ENCODE measurements at places on chromosomes 11 and 22. TPM values are rescaled to one million over a fixed set of nuclear protein-coding genes. Genes with fewer than 3 reads are reported as not detected.

OSBPL5 gene
- polyA plus RNA-seq: 24.1 TPM

NAALADL1 gene
- 6.3 TPM for polyA plus RNA-seq

SLC22A8 gene
- polyA plus RNA-seq: not detected

LRRC74B gene
- not detected for polyA plus RNA-seq

SUSD2 gene
- 1.6 TPM for polyA plus RNA-seq

- DNase-seq: no peak
Measured at GRCh38 chr11:96704847-96705246, 315.0 kb downstream of the JRKL start.

DNA sequence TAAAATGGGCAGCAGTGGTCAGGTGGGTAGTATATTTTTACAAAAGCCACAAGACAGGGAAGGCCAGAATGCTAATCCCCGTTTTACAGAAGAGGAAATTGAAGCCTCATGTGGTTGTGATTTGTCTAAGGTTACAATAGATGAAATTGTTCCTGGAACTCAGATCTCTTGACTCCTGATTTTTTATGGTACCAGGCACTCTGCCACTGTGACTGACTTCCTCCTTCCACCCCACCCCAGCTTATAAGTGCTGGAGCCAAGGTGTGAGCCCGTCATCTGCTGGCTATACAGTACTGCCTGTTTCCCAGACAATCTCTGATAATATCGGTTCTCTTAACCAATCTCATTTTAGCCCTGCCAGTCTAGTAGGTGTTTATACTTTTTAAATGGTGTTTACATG is 1.9 kb downstream of the SLC5A1 start:
- no peak for DNase-seq

- DNase-seq: no peak
Measured at GRCh38 chr22:38612217-38613006, 42.4 kb upstream of the DMC1 start.

- no peak for DNase-seq
Measured at GRCh38 chr11:75800728-75801361, 14.2 kb upstream of the UVRAG start.

GRCh38 chr11:124825876-124826275 is 25.7 kb upstream of the MSANTD2 start:
- no peak for DNase-seq

- peak; percentile 59 for DNase-seq
Measured at GRCh38 chr11:128725630-128726319, 31.9 kb downstream of the FLI1 start.

DNA sequence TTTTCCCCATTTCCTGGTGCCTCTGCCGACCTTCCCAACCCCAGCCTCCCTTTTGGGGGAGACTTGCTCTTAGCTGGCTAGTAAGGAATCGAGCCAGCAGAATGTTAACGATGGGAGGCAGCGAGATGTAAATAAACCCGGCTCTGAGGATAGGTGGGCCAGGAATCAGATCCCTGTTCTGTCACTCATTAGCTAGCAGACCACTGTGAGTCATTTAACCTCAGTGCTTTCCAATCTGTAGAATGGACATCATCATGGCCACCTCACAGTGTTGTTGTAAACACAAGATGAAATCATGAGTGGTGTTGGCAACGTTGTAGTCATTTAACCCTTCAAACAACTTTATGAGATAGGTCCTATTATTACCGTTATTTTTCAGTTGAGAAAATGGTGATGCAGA is 208.6 kb downstream of the KIRREL3 start:
- DNase-seq: peak; percentile 49

DNA sequence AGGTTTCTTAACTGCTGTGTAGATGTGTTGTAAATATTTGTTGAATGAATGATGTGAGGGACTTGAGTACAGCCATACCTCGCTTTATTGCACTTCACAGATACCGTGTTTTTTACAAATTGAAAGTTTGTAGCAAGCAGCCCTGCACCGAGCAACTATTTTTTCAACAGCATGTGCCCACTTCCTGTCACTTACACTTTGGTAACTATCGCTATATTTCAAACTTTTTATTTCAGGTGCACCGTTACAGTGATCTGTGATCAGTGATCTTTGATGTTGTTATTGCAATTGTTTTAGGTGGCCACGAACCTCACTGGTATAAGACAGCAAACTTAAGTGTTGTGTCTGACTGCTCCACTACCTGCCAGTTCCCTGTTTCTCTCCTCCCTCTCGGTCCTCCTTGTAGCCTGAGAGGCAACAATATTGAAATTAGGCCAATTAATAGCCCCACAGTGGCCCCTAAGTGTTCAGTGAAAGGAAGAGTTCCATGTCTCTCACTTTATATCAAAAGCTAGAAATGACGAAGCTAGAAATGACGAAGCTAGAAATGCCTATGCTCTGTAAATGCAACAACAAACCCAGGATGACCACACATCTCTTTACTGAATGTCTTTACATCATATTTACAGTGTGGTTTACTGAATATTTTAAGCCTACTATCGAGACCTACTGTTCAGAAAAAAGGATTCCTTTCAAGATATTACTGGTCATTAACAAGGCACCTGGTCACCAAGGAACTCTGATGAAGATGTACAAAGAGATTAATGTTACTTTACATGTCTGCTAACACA is 1.0 kb downstream of the SFI1 start:
- DNase-seq: no peak

DNA sequence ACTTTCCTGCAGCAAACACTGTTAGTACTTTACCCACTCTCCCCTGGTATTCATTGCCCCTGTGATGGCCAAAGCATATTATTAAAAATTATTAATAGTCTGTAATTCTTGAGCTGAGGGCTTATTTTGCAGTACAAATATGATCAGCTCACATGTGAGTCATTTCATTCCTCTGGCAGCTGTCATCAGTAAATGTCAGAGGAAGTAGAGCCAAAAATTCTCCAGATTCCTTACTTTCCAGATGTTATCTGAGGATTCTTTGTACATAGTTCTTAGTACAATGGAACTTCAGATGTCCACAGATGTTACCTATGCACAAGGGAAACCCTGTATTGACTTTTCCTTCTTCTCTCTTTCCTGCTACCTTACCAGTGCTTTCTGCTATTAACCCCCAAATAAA is 12.5 kb downstream of the OR5B3 start:
- peak; percentile 82 for DNase-seq

GRCh38 chr11:126899961-126900748 is 100.4 kb downstream of the KIRREL3 start:
- no peak for DNase-seq

Measured in IMR-90 (cell line).